ENCODE measurements at places on chromosomes 7 and 10. TPM values are rescaled to one million over a fixed set of nuclear protein-coding genes. Genes with fewer than 3 reads are reported as not detected.

DNA sequence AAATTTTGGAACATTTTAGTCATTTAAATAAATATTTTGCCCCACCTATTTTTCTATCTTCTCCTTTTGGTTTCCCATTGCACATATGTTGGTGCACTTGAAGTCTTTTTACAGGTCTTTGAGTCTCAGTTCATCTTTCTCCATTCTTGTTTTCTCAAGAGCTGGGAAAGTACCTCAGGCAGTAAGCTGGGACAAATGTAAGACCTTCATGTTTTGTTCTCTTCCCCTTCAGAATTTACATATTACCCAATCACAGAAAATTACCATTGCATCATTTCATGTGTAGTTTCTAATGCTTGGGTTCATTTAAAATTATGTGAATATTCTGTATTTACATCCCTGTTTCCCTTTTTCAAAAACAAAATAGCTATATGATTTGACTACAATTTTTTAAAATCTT, 1150.0 kb upstream of the POT1 start:
- no peak for DNase-seq

GRCh38 chr7:80826520-80827238, 92.2 kb downstream of the SEMA3C start:
- no peak for DNase-seq

GRCh38 chr7:25430200-25430931, 202.1 kb upstream of the NPVF start:
- no peak for DNase-seq

GRCh38 chr7:17802056-17802455, 138.2 kb downstream of the SNX13 start:
- DNase-seq, result no peak

DNA sequence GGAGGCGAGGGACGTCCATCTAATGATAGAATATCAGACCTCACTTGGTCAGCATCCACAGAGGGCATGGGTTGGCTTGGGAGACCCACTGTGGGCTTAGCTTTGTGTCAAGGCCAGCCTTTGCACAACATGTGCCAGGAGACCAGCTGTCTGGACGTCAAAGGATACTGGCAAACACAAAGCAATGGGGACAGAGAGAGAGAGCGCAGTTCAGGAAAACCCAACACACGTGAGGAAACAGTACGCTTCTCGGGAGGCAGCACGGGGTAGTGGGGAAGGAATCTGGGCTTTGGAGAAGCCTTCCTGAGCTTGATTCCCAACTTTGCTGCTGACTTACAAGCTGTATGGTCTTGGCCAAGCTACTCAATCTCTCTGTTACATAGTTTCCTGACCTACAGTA, 14.7 kb downstream of the PRLHR start:
- DNase-seq, result no peak

- DNase-seq, result no peak
Observed at GRCh38 chr7:128887169-128888038, 23.1 kb downstream of the KCP start.

AZGP1 gene
- total RNA-seq, result 2.5 TPM

ASIC3 gene
- total RNA-seq, result 1.0 TPM

All from colonic mucosa (tissue), 4 donors.